ENCODE measurements at places on chromosomes 6 and 20. TPM values are rescaled to one million over a fixed set of nuclear protein-coding genes. Genes with fewer than 3 reads are reported as not detected.

DNA sequence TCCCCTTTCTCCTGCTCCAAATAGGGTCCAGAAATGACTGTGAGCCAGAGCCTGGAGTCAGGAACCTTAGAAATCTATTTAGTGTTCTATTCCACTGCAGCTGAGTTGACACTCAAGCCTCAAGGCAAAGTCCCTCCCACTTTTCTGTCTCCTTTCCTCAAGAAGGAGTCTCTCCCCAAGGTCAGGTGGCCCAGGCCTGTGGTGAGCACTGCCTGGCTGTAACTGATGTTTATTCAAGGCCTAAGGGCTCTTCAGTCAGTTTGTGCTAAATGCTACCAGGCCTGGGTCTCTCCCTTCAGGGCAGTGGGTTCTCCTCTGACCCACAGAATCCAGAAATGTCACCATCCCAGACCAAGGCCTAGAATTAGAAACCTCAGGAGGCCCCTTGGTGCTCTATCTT, 1042.9 kb upstream of the EPHA7 start:
- no peak for DNase-seq

- no peak for DNase-seq
These were observed 834.0 kb downstream of the MAFB start for GRCh38 chr20:39855056-39855455.

GRCh38 chr20:17406051-17406590, 125.1 kb downstream of the BFSP1 start:
- no peak for DNase-seq

- no peak for DNase-seq
These were observed 64.3 kb downstream of the EDN1 start for GRCh38 chr6:12354499-12354898.

- no peak for DNase-seq
These were observed 933 bp upstream of the ADGRB3 start for GRCh38 chr6:68633972-68634725.

DNA sequence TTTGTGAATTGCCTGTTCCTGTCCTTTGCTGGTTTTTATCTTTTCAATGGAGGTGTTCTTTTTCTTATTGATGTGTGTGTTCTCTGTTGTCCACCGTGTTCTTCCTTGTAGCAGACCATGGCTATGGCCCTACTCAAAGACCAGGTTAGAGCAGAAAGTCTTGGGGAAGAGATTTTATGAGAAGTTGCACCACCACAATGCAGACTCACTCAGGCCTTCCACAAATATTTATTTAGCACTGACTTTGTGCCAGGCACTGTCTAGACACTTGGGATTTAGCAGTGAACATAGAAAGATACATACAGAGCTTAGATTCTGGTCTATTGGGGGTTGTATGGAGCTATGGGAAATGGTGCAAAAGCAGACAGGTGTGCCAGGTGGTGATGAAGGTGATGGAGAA, 98.8 kb downstream of the DTD1 start:
- DNase-seq: no peak

- DNase-seq: peak; percentile 80
These were observed 69.6 kb downstream of the TBXT start for GRCh38 chr6:166097914-166098522.

GRCh38 chr6:7391151-7391550, 1.5 kb downstream of the RIOK1 start:
- DNase-seq: no peak

GRCh38 chr20:38034108-38034649, 633 bp downstream of the RPRD1B start:
- peak; percentile 9 for DNase-seq

DNA sequence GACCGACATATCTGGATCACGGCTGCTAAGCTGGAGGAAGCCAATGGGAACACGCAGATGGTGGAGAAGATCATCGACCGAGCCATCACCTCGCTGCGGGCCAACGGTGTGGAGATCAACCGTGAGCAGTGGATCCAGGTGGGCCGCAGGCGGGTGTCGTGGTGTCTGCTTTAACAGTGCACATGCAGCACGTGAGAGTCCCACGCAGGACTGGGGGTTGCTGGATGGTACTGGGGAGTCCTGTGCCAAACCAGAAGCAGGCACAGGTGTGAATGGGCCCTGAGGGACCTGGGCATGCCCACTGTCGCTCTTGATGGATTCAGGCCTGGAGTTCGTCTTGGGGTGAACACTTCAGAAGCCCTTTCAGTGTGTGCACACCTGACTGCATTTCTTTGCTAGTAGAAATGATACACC, 24.6 kb upstream of the C20orf204 start:
- no peak for DNase-seq

DNA sequence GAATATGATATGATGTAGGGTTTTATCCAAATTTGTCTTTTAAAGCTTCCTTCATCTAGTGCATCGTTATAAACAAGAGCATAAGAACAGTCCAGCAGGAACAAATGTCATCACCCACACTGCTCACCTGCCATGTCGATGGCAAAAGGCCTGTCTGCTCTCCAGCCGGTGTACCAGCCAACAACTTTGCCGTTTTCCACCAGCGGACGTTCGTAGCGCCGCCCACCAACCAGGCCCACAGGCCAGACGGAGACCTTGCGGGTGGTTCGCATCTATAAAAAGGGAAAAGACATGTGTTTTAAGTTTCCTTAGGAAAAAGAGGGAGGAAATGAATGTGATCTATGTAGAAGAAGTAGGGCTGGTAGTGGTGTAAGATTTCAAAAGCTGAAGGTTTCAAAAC, 62.9 kb downstream of the B3GAT2 start:
- DNase-seq: peak; percentile 70

DNA sequence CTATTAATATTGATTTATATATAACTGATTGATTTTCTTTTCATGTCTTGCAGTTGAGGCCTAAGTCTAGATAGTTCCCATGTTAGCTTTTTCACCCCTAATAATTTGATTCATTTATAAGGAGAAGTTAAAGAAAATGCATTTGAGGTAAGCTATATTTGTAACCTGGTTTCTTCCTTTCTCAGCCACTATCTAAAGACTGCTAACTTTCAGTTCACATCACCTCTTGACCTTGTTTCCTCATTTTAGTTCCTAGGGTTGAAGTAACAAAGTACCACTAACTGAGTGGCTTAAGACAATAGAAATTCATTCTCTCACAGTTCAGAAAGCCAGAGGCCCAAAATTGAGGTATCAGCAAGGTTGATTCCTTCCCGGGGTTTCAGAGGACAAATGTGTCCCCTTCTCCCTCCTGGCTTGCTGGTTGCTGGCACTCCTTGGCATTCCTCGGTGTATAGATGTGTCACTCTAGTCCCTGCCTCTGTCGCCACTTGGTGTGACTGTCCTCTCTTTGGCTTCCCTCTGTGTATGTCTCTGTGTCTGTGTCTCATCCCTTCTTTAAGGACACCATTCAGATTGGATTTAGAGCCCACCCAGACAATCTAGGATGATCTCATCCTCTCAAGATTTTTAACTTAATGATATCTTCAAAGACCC, 55.9 kb upstream of the C20orf144 start:
- no peak for DNase-seq

DNA sequence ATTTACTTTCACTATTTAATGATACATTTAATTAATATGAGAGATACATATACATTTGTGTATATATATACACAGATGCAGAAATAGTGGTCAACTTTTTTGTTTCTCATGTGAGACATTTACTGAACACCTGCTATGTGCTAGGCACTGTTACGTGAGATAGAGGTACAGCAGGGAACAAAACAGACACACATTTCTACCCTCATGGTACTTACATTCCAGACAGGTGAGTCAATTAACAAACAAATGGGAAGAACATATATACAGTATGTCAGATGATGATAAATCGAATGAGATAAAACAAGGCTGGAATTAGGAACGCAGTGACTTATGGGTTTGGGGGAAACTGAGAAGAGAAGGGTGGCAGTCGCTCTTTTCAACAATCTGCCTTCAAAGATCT, 5.1 kb downstream of the TFB1M start:
- DNase-seq: no peak

DNA sequence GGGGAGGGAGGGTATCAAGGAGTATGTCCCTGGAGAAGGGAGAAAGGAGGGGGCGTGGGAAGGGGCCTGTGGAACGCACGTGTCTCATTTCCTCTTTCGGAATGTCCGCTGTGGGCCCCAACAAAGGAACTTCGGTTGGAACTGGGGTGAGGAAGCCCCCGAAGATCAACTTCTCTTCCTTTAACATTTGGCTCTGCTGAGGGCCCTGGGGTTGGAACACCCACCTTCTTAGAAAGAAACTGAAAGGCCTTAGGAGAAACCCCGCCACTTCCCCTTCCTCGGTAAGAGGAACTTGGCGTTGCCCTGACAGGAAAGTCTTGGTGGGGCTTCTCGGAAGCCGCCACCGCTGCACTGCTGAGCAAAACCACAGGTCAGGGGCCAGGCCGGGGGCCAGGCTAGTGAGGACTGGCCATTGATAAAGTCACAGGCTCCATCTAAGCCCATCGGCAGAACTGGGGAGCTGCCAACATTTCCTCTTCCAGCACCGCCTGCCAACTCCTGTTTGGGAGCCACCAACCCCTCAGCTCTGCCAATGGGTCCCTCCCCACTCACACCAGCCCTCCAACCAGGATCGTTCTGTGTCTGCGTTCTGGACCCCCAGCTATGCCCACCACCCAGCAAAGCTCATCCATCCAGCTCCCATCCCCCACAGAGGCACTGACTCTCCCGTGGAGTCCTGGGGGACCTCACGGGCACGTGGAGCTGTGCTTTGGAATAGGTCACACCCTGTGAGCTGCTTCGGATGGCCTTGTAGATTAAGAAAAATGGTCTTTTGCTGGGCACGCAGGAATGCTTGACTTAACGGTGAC, 44.8 kb downstream of the FGD2 start:
- DNase-seq: no peak

GRCh38 chr6:56156643-56157042, 90.7 kb downstream of the COL21A1 start:
- no peak for DNase-seq

GRCh38 chr6:113978084-113978675, 7.2 kb upstream of the HDAC2 start:
- DNase-seq: no peak

DNA sequence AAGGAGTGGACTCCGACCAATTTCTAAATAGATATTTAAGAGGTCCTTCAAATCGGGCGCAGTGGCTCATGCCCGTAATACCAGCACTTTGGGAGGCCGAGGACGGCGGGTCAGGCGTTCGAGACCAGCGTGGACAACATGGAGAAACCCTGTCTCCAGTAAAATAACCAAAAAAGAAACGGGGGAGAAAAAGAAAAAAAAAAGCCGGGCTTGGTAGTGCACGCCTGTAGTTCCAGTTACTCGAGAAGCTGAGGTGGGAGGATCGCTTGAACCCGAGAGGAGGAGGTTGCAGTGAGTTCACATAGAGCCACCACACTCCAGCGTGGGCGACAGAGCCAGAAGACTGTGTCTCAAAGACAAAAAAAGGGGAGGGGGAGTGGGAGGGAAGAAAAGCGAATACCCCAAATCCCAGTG, 53.3 kb upstream of the HFE start:
- DNase-seq: no peak

DNA sequence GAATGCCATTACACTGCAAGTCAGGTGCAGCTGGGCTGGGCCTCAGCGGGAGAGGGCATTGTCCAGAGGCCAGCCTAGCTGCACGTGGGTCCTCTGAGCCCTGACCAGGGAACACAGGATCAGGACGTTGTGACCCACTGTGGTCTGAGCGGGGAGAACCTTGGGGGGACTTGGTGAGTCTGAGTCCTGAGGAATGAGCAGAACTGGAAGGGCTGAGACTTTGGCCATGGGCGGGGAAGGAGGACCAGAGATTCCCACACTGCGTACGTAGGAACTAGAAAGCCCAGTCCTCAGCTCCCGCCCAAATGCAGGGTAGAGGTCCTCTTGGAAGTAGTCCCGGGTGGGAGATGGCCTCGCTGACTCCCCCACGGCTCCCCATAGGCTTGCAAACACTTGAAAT, 42.5 kb downstream of the GABRR2 start:
- no peak for DNase-seq

The CST11 gene
- not detected for total RNA-seq

The LAMA4 gene
- total RNA-seq: 2.3 TPM

The BNIP5 gene
- total RNA-seq: not detected

The SLC22A7 gene
- total RNA-seq: not detected

The SLC22A16 gene
- 2.0 TPM for total RNA-seq

The GRM4 gene
- 4.9 TPM for total RNA-seq

The ADGRB3 gene
- total RNA-seq: not detected

The RRAGD gene
- total RNA-seq: 18.4 TPM

The ULBP2 gene
- 1.9 TPM for total RNA-seq

The GMDS gene
- total RNA-seq: 5.3 TPM

The TMEM74B gene
- not detected for total RNA-seq

The YIPF3 gene
- 92.9 TPM for total RNA-seq

The GTSF1L gene
- not detected for total RNA-seq

The ERVFRD-1 gene
- not detected for total RNA-seq

The ULBP1 gene
- total RNA-seq: not detected

The BACH2 gene
- 0.71 TPM for total RNA-seq

The RCAN2 gene
- not detected for total RNA-seq

The LRRN4 gene
- not detected for total RNA-seq

The TRIM15 gene
- total RNA-seq: not detected

All from G401 (cell line).